H7 (cell line): ENCODE measurements at places on chromosomes 7 and 10.

- no peak for DNase-seq
Observed at GRCh38 chr7:20561466-20561865, 54.0 kb upstream of the ABCB5 start.

DNA sequence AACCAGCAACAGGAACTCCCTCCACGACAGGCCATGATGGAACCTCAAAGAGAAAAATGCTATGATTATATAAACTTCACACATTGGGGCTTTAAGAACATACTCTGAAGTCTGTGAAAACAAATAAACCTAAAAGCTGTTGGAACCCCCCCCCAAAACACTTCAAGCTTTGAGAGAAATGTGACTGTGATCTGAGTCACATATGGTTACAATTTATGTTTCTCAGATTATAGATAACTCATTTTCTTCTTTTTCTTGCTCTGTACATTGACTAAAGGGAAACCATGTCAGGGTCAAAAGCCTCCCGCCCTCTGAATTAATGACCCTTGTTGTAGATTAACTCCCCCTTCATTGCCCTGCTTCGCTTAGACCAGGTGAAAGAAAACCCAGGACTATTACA, 15.8 kb downstream of the VOPP1 start:
- no peak for DNase-seq

DNA sequence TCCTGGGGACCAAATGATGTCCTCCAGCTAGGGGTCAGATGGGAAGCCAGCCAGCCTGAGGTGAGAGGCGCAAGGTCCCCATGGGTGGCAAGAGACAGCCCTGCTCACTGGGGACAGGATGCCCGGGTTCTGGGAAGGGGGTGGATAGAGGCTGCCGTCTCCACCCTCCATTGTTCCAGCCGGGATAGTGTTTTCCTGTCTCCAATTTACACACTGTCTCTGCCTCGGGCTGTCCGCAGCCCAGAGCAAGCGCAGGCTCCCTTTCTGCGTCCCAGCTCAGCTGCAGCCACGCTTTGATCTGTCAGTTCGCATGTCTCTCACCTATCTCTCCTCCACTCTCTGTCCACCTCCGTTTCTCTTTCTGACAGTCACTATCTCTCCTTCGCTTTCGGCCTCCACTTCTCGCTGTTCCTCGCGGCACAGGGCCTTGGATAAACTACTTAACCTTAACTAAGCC, 2.1 kb downstream of the EPHB4 start:
- peak; percentile 57 for DNase-seq

DNA sequence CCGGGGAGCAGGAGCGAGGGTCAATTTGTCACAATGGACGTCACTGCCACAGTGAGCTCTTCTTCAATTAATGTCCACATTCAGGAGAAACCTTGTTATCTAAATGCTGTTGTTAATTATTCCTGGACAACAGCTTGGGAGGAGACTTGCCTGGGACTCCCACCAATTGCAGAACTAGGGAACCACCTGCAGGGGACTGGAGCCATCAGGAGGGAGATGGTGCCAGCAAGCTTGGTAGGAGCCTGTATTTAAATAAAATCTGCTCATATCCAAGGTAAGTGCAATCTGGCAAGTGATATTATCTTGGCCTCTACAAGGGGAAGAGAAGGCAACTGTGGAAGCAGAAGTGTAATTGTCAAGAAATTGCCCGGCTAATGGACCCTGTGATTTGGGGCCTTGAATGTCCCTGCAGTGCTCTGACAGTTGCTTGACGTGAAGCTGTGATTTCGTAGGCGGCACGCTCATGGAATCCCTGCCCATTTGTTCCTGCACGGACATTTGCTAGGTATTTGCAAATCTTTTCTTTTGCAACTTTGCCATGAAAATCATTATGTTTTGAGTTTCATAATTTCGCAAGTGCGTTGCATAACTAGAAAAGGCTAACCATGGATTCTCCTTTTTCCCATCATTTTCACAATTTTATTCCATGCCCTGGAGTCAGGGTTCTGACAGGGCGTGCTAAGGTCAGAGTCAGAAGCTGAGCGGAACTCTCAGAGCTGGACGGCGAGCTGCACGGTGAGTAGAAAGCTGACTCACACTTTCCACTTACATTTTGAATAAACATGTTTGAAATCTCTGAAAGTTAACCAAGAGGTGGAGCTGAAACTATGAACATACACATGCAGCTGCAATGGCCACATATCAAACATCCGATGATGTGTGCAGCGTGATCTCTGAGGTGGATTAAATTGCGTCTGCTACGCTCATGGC, 84.9 kb upstream of the TCERG1L start:
- peak; percentile 78 for DNase-seq

GRCh38 chr7:154484943-154485342, 432.7 kb downstream of the DPP6 start:
- no peak for DNase-seq

DNA sequence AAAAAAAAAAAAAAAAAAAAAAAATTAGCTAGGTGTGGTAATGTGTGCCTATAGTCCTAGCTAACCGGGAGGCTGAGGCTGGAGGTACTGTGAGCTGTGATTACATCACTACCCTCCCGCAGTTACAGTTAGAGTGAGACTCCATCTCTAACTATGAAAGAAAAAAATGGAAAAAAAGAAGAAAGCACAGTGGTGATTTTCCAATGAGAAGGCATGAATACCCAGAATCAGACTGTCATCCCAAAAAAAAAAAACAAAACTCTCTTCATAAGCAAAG, 269.9 kb upstream of the MKLN1 start:
- DNase-seq, result no peak

DNA sequence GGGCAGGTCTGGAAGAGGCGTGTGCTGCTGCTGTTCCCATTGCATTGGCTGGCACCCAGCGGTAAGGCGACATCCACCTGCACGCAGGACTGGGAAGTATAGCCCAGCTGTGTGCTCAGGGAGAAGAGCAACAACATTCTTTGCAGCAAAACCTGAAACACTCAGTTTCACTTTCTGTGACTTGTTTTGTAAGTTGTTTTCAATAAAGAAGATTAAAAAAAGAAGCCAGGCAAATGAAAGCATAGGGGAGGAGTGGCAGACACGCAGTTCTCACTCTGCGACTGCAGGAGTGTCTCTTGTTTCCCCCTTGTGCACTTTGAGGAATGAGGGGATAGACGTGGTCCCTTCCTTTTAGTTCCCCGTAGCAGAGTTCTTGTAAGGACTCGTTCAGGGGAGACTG, 5.8 kb downstream of the FBH1 start:
- DNase-seq, result no peak

- no peak for DNase-seq
Observed at GRCh38 chr10:77463967-77464745, 173.5 kb downstream of the KCNMA1 start.

DNA sequence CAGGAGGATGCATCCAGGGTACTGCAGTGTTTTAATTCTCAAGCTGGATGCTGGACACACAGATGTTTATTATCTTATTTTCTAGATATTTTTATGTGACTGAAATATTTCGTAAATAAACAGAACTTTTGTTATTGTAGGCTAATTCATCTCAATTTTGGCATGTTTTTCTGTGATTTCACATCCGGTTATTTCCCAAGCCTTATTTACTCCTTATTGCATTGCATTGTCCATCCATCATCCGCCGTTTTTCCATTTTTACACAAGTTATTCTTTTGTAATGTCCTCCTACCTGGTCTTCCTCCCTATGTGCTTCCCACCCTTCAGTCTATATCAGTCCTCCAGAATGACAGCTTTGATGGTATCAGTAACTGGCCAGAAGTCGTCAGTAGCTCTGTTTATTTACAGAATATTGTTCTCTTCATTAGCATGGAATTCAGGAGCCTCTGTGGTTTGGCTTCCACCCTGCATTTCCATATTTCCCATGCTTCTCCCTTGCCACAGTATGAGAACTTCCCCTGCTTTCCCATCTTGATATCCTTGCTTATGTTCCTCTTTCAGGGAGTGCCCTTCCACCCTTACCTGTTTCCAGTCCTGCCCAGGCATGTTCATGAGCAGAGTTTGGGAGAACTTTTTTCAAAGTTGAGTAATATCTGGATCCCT, 16.1 kb downstream of the GNAI1 start:
- DNase-seq, result no peak

DNA sequence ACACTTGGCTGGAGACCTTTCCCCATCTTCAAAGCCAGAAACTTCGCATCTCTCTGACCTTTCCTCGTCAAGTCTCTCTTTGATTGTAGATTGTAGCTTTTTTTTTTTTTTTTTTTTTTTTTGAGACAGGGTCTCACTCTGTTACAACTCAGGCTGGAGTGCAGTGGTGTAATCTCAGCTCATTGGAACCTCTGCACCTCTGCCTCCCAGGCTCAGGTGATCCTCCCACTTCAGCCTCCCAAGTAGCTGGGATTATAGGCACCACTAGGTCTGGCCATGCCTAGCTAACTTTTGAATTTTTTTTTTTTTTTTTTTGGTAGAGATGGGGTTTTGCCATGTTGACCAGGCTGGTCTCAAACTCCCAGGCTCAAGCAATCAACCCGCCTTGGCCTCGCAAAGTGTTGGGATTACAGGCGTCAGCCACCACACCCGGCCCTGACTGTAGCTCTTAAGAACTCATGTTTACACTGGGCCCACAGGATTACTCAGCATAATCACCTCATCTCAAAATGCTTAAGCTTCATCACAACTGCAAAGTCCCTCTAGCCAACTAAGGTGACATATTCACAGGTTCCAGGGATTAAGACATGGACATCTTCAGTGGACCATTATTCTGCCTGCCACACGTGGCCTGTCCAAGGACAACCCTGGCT, 11.7 kb downstream of the POLL start:
- no peak for DNase-seq

- no peak for DNase-seq
Observed at GRCh38 chr7:88226886-88227516, 7.2 kb upstream of the SRI start.

GRCh38 chr10:73881221-73881919, 7.0 kb upstream of the CAMK2G start:
- no peak for DNase-seq

GRCh38 chr7:94182721-94183120, 178.6 kb upstream of the BET1 start:
- no peak for DNase-seq

- no peak for DNase-seq
Observed at GRCh38 chr10:123974406-123974805, 82.8 kb upstream of the CPXM2 start.

DNA sequence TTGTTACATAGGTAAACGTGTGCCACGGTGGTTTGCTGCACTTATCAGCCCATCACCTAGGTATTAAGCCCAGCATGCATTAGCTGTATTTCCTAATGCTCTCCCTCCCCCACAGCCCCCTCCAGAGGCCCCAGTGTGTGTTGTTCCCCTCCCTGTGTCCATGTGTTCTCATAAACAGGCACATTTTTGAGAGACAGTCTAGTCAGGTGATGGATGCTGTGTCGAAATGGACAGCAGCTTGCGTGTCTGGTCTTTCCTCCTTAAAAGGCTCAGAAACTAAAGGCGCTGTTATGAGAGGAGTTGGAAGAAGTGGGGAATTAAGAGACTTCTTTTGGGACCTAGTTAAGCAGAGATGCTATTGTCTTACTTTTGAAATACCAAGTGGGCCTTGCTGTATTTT, 296.0 kb downstream of the BBS9 start:
- DNase-seq, result no peak

- no peak for DNase-seq
Observed at GRCh38 chr7:38284553-38284952, 11.1 kb upstream of the TARP start.

DNA sequence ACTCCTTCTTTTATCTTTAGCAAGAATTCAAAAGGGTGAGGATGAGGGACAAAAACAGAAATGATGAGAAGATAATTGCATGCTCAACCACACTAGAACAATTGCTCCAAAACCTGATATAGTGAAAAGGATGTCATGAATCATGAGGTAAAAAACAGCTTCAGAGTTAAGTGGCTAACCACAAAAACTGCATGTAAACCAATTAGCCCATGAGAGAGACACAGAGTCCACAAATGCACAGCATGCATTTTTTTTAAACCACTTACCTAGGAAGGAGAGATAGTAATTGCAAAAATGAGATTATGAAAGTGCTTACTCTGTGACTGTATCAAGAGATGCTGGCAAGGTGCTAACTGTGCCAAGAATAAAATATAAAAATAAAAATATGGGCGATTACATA, 132.9 kb downstream of the MBL2 start:
- no peak for DNase-seq

- DNase-seq, result no peak
Observed at GRCh38 chr7:123538189-123538714, 3.9 kb upstream of the IQUB start.

DNA sequence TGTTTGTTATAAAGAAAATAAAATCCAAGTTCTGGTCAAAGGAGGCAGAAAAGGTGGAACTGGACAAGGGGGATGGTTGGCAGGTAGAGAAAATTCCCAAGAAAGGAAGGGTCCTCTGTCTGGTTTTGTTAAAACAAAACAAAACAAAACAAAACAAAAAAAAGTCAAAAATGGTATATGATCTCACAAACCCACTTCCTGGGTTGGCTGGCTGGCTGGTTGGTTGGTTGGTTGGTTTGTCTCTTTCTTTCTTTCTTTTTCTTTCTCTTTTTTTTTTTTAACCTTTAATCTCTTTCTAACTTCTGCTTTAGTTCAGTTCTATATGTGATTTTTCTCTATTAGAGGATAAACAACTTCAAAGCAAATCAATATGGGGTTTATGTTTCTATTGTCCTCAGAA, 41.1 kb upstream of the CPN1 start:
- no peak for DNase-seq

GRCh38 chr10:28668363-28669226, 8.7 kb upstream of the BAMBI start:
- DNase-seq, result peak; percentile 90

- no peak for DNase-seq
Observed at GRCh38 chr10:15518250-15518649, 147.2 kb upstream of the FAM171A1 start.

- DNase-seq, result no peak
Observed at GRCh38 chr7:116340943-116341907, 130.9 kb downstream of the TES start.

GRCh38 chr10:132148261-132149251, 38.2 kb upstream of the DPYSL4 start:
- DNase-seq, result no peak
